ENCODE measurements at places on chromosomes 11 and 22.

- no peak for DNase-seq
Observed at GRCh38 chr11:2816523-2816922, 69.1 kb downstream of the CDKN1C start.

DNA sequence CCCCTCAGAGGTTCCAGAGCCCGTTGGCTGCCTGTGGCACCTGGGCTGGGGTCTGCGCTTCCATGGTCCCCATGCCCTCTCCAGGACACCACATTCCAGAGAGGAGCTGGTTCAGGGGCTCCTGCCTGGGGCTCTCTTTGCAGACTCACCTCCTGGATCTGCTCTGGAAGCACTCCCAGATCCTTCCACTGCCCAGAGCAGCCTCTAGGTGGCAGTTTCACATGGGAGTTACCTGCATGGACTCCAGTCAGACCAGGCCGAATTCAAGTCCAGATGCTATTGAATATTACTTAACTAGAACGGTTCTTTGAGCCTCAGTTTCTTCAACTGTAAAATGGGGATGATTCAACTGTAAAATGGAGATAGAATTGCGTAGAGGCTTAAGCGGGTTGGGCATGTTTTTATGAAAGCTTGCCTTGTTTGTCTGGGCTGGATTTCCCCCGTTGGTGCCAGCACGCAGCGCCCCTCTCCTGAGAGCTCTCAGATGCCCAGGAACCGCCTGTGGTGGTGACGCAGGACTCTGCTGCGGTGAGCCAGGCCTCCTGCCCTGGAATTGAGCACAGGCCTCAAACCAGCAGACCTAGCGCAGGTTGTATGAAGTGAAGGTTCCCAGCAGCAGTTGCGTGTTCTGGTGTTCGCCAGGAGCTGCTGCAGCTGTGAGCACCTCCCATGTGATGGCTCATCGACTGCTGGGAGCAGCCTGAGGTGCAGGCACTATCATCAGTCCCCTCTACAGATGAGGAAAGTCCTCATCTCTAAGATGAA, 44.2 kb downstream of the LMO1 start:
- peak; percentile 60 for DNase-seq

DNA sequence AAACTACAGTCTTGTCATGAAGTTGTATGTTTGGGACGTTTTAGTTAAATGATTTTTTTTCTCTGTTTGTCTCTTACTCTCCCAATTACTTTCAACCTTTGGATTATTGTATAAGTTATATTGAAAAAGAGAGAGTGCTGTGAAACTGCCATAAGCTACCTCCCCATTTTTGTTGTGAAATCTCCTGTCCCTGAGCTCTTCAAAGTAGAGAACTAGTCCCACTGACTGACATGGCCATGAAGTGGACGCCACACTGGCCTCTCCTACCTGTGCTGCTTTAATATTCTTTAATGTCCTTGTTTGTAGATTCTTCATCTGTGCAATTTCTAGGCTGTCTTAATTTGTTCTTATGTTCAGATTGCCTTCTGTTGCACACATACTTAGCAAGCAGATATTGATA, 56.3 kb downstream of the PPFIA1 start:
- no peak for DNase-seq

DNA sequence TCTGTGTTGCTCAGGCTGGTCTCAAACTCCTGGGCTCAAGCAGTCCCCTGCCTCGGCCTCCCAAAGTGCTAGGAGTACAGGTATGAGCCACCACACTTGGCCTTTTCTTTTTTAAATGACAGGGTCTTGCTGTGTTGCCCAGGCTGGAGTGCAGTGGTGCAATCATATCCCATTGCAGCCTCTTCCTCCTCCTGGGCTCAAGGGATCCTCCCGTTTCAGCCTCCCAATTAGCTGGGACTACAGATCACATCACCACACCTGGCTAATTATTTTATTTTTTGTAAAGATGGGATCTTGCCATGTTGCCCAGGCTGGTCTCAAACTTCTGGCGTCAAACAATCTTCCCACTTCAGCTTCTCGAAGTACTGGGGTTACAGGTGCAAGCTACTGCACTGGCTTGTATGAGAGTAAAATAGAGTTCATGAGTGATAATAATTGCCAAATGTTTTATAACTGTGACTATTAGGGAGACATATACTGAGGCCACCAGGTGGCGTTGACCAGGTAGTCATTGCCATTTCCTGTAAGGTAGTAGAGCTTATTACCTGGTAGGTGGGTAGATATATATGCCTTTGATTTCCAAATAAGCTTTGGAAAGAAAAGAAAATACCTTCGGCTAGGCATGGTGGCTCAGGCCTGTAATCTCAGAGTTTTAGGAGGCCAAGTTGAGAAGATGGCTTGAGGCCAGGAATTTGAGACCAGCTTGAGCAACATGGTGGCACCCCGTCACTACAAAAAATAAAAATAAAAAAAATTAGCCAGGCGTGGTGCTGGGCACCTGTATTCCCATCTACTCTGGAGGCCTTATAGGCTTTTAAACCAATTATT, 5.4 kb downstream of the FDX1 start:
- peak; percentile 44 for DNase-seq

- no peak for DNase-seq
Observed at GRCh38 chr11:86144846-86145245, 76.0 kb upstream of the PICALM start.

DNA sequence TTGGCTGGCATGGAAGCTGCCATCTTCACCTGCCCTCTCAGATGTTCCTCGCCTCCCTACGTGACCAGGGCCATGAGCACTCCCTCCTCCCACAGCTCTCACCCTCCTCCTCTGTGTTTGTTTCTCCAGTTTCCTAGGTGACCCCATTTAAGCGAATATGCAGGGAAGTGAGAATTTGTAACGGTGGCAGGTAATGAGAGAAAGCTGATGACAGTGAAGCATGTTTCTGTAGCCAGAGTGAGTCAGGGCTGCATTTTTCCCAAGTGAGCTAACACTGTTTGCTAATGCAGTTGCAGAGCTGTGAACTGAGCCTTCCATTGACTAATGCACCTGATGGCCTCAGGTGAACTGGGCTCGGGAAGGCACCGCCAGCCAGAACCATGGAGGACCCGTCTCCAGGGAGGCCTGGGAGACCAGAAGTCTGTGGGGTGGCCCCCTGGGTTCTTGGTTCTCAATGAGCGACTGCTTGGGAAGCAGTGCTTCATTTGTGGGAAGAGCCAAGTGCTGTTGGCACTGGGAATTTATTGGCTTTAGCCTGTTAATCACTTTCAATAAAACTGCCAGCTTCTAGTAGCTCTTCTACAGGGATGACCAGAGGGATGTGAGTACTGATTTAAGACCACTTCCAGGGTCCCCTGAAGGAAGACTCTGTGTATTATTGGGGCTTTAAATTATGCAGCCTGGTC, 64.5 kb downstream of the BARX2 start:
- DNase-seq: no peak

GRCh38 chr11:126090452-126090851, 27.8 kb upstream of the CDON start:
- no peak for DNase-seq

- no peak for DNase-seq
Observed at GRCh38 chr11:44752713-44753112, 26.0 kb downstream of the TSPAN18 start.

DNA sequence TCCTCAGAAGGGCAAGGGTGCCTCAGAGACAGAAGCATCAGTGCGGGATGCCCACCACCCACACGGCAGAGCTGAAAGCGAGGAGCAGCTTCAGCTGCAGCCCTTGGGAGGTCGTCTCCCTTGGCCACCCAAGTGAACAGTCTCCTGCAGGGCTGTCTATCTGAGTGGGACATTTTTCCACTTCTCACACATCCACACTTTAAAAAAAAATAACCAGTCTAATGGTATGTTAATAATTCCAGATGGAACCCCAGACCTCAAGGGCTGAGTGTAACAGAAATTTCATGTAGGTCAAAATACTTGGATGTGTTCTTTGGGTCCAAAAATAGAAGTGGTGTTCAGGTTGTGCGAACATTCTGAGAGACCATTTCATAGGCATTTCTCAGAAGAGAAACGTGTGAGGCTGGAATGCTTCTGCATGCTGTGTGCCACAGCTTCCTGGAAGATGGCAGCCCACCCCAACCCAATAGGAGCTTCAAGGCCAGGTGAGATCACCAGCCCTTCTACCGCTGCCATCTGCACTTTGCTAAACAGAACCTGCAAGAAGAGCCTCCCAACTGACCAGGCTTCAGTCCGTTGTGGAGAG, 623.2 kb downstream of the OPCML start:
- DNase-seq: no peak

- no peak for DNase-seq
Observed at GRCh38 chr11:725624-726202, 19.7 kb downstream of the EPS8L2 start.

- no peak for DNase-seq
Observed at GRCh38 chr22:20840646-20841371, 17.8 kb downstream of the PI4KA start.

- no peak for DNase-seq
Observed at GRCh38 chr11:104169091-104169490, 5.1 kb upstream of the PDGFD start.

- DNase-seq: no peak
Observed at GRCh38 chr11:37370817-37371216, 772.8 kb upstream of the RAG2 start.

GRCh38 chr11:94781837-94782236, 13.7 kb downstream of the AMOTL1 start:
- DNase-seq: no peak

DNA sequence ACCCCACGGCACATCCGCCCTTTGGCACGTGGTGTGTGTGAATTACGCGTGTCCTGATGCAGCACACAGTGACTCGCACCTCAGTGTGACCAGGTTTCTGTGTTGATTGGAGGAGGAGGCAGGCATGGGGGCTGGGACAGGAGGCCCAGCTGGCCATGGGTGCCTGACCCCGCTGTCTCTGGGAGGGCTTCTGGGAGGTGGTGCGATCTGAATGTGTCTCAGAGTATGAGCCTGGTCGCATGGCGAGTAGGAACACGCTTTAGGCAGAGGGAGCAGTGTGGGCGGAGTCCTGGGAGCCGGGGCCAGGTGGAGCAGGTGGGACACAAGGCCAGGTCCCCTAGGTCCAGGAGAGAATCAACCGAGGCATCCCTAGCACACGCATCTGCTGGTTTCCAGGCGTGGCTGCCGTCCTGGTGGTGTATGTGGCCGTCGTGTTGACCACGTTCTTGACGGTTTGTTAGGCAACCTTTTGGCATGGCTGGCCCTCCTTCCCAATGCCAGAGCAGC, 5.7 kb downstream of the GRAMD4 start:
- DNase-seq: no peak

GRCh38 chr11:69156235-69156639, 502 bp downstream of the SMIM38 start:
- peak; percentile 32 for DNase-seq

DNA sequence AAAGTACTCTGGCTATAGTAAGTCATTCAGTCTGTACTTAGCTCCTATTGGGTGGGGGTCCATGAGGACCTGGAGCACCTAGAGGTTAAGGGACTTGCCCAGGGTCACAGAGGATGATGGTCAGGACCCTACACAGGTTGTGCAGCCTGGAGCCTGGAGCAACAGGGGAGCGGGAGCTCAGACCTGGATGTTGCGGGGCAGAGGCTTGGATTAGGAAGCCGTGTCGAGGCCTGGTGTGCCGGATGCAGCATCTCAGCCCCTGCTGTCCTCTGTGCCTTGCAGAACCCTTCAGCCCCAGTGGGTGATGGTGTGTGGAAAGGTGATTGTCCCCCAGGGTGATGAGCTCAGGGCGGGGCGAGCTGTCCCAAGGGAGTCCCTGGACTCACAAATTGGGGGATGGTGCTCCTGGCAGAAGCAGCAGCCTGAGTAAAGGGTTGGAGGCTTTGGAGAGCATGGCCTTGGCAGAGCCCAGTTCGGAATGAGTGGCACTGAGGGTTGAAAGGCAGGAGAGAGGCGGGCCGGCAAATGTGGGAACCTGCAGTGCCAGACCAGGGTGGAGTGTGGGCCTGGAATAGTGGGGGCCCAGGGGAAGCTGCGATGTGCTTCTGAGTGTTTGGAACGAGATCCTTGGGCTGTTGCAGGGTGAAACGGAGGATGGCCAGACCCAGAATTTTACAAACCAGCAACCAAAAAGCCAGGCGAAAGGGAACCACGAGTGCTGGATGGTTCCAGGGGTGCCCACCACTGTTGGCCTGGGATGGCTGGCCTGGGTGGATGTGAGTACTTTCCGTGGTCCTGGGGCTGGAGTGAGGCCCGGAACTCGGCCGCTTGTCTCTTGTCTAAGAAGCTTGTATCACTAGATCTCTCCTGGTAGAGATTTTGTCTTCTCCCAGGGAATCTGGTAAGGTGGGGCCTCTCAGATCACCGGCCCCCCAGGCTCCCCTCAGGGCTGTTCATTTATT, 2.9 kb downstream of the TPCN2 start:
- peak; percentile 39 for DNase-seq

GRCh38 chr22:39275814-39276439, 31.1 kb upstream of the PDGFB start:
- no peak for DNase-seq

DNA sequence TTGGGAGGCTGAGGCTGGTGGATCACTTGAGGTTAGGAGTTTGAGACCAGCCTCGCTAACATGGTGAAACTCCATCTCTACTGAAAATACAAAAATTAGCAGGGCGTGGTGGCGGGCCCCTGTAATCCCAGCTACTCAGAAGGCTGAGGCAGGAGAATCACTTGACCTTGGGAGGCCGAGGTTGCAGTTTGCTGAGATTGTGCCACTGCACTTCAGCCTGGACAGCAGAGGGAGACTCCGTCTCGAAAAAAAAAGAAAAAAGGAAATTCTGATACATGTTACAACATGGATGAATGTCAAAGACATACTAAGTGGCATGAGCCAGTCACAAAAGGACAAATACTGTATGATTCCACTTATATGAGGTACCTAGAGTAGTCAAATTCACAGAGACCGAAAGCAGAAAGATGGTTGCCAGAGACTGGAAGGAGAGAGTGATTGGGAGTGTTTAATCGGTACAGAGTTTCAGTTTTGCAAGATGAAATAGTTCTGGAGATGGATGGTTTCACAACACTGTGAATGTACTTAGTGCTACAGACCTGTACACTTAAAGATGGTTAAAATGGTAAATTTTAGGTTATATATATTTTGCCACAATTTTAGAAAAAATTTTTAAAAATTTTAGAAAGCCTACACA, 92.3 kb downstream of the BLID start:
- no peak for DNase-seq

DNA sequence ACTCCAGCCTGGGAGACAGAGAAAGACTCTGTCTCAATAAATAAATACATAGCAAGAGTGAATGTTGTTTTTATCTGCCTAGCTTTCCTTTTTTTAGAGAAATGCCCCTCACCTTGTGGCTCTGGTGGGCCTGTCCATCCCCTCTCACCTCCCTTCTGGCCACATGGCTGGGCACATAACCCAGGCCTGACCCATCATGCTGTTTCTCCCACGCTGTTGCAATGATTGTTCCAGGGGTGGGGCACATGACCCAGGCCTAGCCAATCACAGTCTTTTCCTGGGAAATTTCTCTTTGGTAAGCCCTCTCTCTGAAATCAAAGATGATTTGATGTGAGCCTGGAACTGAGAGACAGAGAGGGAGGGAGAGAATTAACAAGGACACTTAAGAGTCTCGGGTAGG, 5.5 kb upstream of the CYTH4 start:
- DNase-seq: no peak

- peak; percentile 41 for DNase-seq
Observed at GRCh38 chr11:14973621-14974514, 1.7 kb upstream of the CALCA start.

GRCh38 chr22:50148991-50149721, 21.4 kb upstream of the PANX2 start:
- DNase-seq: peak; percentile 83
